HTR-8/SVneo (cell line): ENCODE measurements at places on chromosomes 16 and 17.
A peak's percentile ranks its signal among the peaks of the same experiment; 100 is the strongest.

GRCh38 chr16:1907226-1907860 lies 10.9 kb downstream of the HS3ST6 start:
- no peak for DNase-seq

DNA sequence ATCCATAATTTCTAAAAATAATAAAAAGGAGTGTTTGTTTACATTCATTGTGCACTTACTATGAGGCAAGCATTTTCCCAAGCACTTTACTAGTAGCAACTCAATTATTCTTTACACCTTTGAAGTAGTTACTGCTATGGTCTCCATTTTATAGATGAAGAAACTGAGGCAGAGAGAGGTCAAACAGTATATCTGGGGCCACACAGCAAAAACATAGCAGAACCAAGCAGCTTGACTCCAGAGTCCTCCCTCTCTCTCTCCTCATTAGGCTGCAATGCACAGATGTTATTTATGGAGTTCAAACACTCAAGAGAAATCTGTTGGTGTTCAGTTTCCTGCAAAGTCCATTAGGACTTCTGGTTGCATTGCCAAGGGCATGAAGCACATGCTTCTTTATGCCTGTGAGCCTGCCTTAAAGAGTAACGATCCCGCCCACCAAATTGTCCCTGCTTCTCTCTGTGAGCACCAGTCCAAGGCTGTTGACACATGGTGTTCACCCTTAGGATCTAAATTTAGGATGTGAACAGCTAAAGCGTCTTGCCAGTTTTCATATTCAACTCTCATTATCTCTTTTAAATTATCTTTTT lies 44.0 kb downstream of the GPRC5B start:
- DNase-seq = no peak

DNA sequence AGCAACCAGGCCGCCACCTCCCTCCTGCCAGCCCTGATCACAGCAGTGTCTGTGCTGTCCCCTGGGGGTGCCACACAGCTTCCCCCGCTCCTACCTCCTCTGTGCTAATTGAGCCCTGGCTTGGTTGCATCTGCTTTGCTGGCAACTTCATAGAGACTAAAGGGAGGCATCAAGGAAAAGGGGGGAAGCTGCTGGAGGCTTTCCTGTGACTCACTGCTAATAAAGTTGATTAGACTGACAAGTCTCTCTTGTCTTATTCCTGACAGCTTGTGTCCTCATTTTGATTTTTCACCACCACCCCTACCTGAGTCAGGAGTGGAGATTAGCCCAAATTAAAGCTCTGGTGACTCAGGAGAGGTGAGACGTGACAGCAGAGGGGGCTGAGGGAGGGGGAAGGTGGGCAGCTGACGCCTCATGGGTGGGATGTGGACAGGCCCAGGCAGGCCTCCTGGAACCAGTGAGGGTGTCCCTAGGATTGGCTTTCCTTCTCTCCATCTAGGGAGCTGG lies 310.0 kb downstream of the CBLN1 start:
- peak; percentile 67 for DNase-seq

DNA sequence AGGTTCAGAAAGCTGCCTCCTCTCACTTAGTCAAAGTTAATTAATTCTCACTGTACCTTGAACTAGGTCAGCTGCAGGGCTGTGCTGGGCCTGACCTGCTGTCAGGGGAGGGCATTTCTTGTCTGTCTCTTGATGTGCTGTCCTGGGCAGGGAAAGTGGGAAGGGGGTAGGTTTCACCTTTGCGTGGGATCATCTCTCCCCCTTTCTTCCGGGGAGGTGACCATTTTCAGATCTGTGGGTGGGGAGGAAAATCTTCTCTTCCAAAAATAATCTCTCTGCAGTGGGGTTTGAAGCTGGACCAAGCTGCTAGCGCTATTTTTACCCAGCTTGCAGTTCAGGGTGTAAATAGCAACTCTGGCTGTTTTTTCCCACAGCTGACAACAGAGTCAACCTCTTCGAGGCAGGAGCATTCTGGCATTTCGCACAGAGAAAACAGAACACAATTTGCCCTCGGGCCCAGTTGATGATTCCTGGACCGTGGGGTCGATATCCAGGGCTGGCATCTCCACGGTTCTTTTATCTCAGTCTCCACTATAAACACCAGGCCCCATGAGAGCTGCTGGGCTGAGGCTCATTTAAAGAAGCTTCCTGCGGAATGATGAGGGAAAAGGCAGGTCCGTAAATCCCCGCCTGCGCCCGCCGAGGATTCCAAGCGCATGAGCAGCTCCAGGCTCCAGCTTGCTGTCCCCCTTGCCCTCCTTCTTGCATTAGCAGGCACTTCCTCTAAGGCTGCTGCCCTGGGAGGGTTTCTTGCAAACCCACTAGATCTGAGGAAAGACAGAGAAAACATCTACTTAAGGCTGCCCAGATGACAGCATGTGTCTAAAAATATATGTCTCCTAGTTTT lies 93.9 kb downstream of the YPEL2 start:
- DNase-seq = no peak

GRCh38 chr17:66980896-66981295 lies 16.4 kb downstream of the CACNG4 start:
- DNase-seq = no peak

- DNase-seq = no peak
Observed at GRCh38 chr17:8896641-8897635, 29.5 kb upstream of the PIK3R6 start.

GRCh38 chr16:84138824-84139627 lies 6.0 kb downstream of the HSDL1 start:
- no peak for DNase-seq
